Ovary (tissue), 10 donors: ENCODE measurements at places on chromosomes 12 and 14.

- no peak for DNase-seq
Measured at GRCh38 chr14:70555890-70556289, 21.1 kb upstream of the ADAM20 start.

- DNase-seq, result no peak
Measured at GRCh38 chr12:57444744-57445143, 10.2 kb downstream of the INHBC start.

DNA sequence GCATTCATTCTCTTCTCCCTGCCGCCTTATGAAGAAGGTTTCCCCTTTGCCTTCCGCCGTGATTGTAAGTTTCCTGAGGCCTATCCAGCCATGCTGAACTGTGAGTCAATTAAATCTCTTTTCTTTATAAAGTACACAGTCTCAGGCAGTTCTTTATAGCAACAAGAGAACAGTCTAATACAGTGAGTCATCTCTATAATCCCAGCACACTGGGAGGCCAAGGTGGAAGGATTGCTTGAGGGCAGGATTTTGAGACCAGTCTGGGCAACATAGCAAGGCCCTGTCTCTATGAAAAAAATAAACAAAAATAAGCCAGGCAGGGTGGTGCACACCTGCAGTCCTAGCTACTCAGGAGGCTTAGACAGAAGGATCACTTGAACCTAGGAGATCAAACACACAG lies 259.9 kb downstream of the CEP128 start:
- no peak for DNase-seq

DNA sequence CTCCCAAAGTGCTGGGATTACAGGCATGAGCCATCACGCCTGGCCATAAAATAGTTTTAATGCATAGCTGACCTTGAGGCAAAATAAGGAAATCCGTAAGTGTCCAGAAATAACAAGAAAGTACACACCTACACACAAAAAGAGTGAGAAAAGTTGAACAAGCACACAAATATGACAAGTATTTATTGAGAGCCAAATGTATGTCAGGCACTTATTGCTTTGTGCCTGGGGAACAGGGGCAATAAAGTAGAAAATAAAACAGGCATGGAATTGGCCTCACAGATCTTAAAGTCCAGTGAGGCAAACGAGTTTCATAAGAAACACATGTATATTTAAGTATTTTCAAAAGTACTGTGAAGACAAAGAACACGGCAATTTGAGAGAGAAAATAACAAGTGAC lies 103.7 kb downstream of the ERGIC2 start:
- no peak for DNase-seq

DNA sequence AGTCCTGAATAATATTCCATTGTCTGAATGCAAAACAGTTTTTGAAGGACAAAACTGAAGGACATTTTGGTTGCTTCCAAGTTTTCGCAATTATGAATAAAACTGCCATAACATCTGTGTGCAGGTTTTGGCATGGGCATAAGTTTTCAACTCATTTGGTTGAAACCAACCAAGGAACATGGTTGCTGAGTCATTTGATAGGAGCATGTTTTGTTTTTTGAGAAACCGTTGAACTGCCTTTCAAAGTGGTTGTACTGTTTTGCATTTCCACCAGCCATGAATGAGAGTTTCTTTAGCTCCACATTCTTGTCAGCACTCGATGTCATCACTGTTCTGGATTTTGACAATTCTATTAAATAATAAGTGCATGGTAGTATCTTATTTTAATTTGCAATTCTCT lies 23.0 kb upstream of the GSG1 start:
- DNase-seq, result no peak

- DNase-seq, result no peak
Measured at GRCh38 chr12:31106101-31106803, 32.6 kb downstream of the DDX11 start.

DNA sequence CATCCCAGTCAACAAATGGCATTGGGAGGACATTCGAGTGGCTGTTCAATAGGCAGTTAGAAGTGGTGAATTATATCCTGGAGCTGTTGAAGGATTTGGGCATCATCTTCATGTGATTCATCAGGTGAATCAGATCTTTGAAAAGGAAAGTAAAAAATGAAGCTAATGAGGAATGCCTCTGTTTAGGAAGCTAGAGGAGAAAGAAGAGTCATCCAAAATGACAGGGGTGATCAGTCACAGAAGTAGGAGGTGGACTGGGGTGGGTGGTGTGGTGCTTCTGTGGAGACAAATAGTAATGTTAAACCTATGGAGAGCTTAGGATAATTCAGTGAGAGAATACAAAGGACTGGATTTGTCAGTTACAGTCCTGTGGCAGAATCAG lies 32.7 kb downstream of the DIP2B start:
- no peak for DNase-seq

DNA sequence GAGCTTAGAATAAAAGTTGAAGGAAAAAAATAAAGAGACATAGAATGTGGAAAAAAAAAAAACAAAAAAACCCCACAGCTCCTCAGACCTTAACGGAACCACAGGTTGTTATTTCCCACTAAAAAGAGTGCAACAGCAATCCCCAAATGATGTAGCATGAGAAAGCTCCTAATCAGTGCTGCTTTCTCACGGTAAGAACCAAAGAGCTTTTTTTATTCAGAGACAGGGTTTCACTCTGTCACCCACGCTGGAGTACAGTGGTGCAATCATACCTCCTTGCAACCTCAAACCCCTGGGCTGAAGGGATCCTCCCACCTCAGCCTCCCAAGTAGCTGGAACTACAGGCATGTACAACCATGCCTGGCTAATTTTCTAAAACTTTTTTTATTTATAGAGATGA lies 13.3 kb downstream of the NDUFA12 start:
- no peak for DNase-seq

- peak; percentile 48 for DNase-seq
Measured at GRCh38 chr12:123151457-123152454, 866 bp upstream of the PITPNM2 start.
